CD4-positive, alpha-beta T cell treated with Interleukin-15 for 1 hour (primary cell): ENCODE measurements at places on chromosomes 13 and 19.

DNA sequence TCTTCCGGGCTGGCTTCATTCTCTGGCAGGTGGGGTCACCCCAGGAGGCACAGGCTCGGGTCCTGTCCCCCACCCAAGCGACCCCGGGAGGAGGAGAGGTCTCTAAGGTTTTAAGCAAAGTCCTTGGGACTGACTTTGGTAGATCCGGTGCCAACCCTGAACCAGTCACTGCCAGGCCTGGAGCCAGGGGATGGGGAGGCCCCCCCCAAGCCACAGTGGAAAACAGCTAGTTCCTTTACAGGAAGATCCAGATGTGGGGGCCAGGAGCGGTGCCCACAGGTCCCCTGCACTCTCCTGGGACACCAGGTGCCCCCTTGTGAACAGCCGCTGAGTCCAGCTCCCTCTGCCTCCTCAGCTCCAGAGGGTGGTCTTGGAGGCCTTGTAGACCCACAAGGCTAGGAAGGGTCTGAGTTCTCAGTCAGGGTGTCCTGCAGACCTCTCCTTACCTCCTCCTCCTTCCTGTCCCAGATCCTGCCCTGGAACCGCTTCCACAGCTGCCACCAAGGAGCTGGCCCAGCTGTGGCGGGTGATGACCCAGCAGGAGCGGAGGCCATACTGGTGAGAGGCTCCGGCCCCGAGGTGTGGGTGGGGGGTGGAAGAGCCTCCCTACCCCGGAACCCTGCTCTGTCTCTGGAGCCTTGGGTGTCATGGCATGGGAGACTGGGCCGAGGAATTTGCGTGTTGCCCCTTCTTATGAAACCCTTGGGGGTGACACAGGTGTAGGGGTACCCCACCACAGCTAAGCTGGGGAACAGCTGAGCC is 6.0 kb downstream of the SIX5 start:
- DNase-seq: no peak

GRCh38 chr13:45446181-45446580 is 18.6 kb upstream of the COG3 start:
- DNase-seq: no peak

DNA sequence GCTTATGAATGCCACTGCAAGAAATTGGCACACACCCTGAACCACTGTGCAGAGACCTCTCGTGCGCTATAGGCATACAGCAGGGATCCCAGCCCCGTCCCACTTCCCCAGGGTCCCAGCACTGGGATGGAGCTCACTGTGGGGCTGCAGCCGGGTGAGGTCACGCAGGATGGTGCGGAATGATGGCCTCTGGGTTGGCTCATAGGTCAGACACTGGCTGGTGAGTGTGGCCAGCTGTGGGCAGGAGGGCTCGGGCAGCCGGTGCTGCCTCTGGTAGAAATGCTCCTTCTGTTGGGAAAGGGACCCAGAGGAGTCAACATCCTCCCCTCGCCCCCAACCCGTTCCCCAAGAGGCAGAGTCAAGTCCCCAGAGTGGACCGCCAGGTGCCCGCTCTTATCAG is 17.0 kb upstream of the ICAM3 start:
- no peak for DNase-seq

- DNase-seq: no peak
Observed at GRCh38 chr13:28495538-28496187, 735 bp upstream of the FLT1 start.

DNA sequence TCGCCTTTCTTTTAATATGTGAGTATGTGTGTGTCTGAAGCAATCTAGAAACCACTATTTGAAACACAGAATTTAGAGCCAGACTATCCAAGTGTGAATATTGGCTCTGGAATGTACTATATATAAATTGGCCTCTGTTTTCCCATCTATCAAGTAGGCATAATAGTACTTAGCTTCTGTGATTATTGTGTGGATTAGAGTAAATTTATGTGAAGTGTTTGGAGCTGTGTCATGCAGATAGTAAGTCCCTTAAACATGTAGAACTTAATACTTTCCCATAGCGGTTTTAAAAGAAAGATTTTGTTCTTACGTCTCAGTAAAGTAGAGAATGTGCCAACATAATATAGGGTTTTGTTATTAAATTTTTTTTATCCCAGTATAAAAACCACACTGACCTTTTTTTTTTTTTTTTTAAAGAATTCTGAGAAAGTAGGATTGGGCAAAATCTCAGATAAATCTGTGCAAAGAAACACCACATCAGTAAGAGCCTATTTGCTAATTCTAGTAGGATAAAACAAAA is 432.3 kb downstream of the RFC3 start:
- DNase-seq: no peak

DNA sequence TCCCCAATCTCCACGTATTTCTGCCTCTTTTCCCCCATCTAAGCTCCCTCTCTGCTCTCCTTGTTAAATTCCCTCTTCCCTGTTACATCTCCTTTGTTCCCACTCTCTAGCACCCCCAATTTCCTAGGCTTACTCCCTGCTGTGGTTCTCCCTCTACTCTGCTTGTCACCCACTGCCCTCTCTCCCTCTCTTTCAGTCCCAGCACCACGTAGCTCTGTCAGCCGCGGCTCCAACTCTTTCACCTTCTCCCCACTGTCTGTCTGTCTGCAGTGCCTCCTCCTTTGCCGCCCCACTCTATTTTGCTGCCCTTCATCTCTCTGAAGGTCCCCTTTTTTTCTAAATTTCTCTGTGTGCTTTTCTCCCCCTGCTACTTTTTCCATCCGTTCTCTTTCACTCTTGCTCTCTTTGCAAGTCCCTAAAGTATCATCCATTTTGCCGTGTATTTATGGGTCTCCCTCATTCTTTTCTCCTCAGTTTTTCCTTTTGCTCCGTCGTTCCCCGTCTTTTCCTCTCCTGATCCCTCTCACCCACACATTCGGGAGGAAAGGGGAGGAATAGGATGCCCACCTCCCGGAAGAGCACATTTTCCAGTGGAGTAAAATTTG is 937 bp downstream of the ZNF841 start:
- DNase-seq: no peak

DNA sequence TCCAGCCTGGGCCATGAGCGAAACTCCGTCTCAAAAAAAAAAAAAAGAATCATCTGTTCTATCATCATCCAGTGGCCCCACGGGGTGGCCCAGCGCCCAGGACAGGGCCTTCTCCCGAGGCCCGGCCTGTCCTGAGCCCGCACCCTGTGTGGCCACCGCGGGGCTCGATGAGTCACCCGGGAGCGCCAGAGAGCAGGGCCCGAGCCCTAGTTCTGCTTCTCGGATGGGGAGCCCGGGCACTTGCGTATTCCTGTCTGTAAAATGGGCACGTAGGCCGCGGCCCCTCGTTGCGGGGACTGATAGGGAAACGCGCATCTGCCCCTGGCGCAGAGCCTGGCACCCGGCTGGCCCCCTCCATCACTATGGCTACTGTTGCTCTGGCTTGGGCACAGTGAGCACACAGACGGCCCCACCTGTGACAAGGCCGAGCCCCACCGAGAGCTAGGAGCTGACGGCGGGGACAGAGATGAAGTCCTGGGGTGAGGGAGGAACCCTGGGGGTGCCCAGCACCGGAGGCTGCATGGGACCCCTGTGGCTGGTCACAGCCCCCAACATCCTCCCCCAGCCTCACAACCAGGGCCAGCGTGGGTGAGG is 21.3 kb upstream of the UQCR11 start:
- no peak for DNase-seq

GRCh38 chr13:94712812-94713560 is 641 bp upstream of the SOX21 start:
- no peak for DNase-seq
